ENCODE measurements at places on chromosomes 3 and 15. TPM values are rescaled to one million over a fixed set of nuclear protein-coding genes. Genes with fewer than 3 reads are reported as not detected.

CPN2 gene
- total RNA-seq: 0.29 TPM

CDCP1 gene
- total RNA-seq: 7.6 TPM

EFCAB12 gene
- under 0.01 TPM for total RNA-seq

- peak; percentile 98 for DNase-seq
These were observed 1.3 kb upstream of the PIGZ start for GRCh38 chr3:196969660-196970546.

DNA sequence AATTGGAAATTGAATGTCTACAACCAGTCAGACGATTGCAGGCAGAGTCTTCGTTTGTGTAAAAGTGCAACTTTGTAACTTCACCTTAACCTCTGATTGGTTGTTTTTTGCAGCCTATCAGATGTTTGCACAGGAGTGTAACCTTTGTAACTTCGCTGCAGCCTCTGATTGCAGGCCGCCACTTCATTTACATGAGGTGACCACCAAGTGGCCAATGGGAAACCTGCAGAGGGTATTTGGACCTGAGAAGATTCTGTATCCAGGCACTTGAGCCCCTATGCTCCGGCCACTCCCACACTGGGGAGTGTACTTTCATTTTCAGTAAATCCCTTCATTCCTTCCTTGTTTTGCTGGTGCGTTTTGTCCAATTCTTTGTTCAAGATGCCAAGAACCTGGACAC, 68.1 kb upstream of the PFN2 start:
- DNase-seq: no peak

GRCh38 chr3:73633916-73634344, 9.2 kb upstream of the PDZRN3 start:
- DNase-seq: no peak

Data from osteoblast (primary cell).